Globus pallidus (tissue), 1 donor: ENCODE measurements at places on chromosomes 12 and 14.
A peak's percentile ranks its signal among the peaks of the same experiment; 100 is the strongest.

- no peak for DNase-seq
Measured at GRCh38 chr14:75513911-75514672, 8.2 kb upstream of the BATF start.

GRCh38 chr14:35897616-35898111 is 71.5 kb downstream of the BRMS1L start:
- peak; percentile 97 for DNase-seq

DNA sequence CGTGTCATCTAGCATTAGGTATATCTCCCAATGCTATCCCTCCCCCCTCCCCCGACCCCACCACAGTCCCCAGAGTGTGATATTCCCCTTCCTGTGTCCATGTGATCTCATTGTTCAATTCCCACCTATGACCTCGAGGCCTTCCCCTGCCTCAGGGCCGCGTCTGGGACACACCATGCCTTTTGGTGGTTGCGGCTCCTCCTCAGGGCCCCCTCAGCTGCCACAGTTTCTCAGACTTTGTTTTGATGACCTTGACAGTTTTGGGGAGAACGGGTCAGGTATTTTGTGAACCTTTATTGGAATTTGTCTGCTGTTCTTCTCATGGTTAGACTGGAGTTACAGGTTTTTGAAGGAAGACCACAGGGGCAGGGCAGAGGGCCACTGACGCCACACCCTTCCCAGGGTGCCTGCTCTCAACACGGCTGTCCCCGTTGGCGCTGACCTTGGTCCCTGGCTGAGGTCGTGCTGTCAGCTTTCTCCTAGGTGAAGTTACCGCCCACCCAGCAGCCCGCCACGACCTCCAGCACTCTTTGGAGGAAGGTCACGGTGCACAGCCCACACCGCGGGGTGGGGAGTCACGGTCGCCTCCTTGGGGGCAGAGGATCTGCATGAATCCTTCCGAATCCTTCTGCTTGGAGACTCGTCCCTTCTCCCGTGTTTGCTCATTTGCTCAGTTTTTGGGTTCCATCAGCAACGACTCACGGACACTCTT is 130.5 kb downstream of the KIF26A start:
- no peak for DNase-seq

DNA sequence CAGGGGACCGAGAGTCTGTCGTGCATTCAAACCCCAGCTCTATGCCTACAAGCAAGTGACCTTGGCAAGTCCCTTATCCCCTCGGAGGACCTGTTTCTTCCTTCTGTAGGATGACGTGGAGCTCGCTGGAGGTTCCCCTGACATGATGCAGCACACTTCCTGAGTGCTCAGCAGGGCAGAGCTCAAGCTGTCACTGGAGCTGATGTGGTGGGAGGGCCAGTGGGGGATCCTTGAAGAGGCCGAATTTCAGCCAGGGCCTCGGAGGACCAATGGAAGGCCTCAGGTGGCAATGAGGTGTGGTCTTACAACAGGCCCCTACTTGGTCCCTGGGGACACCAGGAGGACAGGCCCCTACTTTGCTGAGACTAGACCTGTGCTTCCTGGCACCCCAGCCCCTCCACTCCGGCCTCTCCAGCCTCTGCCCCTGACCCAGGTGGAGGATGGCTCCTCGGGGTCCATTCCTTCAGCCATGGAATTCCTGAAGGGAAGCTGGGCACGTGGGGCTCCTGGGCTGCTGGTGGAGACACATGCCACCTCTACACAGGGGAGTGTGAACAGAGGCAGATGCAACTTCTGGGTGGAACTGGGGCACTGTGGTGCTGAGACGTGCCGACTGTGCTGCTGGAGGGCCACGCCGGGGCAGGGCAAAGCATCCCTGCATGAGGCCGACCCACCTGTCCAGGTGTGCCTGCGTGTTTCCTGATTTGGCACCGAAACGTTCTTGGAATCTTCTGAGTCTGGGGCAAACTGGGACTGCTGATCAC is 18.7 kb upstream of the KIF26A start:
- DNase-seq, result no peak

DNA sequence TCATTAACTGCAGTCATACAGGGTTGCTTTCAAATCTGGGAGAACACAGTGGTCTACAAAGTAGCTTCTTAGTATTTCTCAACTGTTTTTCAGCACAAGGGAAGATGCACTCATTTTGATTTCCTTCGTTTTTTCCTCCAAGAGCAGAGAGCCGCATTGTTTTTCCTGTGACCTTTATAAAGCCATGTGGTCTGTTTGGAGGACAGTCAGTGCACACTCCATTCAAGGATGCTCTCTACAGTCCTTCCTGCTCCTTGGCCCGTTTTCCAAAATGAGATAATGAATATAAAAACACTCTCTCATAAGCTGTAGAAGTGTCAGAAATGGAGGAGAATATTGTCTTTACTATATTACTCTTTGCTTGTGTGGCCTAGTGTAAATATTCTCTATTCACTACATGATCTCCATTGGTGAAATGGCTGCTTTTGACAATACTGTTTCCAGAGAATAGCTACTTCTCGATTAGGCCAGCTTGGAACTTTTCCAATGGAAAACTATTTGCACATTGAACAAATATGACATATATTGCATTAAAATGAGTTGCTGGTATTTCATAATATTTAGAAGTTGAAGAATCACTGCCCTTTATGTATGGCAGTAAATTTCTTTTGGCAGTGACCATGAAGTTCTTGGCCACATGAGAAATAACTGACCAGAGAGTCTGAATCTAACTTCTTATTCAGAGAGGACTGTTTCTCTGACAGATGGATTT is 393.1 kb upstream of the RGS6 start:
- peak; percentile 40 for DNase-seq

DNA sequence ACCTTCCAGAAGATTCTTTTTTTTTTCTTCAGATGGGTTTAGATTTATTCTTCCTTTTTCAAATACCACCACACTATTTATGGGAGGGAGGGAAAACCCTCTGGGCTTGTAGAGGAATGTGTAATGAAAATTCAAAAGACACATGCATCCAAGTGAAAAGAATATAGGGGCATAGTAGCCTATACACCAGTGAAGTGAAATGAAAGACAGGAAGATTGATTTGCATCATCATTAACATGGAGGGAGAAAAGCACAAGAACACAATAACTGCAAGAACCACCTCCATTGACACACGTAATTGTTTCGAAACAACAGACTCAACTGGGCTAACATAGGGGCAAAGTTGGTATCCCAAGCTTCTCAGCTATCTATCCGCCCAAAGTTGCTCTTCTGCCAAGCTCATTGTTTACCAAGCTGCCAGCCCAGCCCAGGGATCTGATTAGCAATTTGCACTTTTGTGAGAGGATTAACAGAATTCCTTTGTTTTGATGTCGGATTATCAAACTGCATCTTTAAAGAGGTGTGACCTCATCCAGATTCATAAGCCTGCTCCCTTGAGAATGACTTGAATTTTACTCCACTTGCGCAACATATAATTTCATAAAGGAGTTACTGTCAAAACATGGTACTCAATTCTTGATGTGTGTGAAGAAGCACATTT is 430.5 kb upstream of the SOX5 start:
- DNase-seq, result no peak

GRCh38 chr12:24695657-24696329 is 253.1 kb downstream of the BCAT1 start:
- no peak for DNase-seq

DNA sequence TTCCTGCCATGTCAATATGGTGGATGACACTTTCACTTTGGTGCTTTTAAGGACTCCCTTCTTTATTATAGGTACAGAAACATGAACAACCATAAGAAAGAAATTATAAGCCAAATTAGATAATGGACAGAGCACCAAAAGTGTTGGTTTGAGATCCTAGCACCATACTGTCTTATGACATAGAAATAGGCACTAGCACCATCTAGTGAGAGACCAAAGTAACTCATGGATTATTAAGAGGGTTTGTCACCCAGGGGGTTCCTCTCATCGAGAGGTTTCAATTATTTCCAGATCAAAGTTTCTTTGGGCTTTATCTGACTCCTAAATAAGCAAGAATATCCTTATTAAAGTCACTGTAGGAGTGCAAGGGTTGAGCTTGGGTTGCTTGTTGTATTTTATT is 153.0 kb upstream of the DIO2 start:
- no peak for DNase-seq

DNA sequence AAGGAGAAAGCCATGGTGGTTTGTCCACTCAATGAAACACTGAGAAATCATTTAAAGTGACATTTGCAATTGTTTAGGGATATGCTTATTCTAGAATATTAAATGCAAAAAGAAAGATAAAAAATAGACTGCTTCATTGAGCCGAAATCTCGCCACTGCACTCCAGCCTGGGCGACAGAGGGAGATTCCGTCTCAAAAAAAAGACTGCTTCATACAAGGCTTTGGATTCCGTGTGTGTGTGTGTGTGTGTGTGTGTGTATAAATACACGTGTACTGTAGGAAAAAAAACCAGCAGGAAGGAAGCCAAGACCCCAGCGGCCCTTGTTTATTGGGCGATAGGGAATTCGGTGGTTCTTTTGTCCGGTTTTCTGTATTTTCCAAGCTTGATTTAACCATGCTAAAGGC is 3.2 kb upstream of the ZNF839 start:
- no peak for DNase-seq

DNA sequence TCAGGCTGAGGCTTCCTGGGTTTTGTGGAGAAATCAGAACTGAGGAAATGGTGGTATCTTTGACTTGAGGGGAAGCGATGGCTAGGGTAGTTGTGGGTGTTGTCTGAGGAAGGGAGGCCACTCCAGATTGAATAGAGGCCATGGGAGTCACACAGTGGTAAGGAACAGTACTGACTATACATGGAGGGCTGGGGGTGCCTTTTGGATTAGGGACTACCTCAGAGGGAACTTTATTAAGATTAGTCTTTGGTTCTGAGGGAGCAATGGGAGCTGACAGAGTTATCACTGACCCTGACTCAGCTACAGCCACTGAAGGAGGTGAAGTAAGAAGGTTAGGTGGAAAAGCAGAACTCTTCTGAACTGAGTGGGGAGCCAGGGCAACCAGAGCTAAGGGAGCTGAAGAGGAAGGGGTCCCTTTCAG is 4.4 kb downstream of the NACA start:
- DNase-seq, result no peak

GRCh38 chr12:121825041-121825523 is 21.3 kb downstream of the SETD1B start:
- DNase-seq, result no peak

DNA sequence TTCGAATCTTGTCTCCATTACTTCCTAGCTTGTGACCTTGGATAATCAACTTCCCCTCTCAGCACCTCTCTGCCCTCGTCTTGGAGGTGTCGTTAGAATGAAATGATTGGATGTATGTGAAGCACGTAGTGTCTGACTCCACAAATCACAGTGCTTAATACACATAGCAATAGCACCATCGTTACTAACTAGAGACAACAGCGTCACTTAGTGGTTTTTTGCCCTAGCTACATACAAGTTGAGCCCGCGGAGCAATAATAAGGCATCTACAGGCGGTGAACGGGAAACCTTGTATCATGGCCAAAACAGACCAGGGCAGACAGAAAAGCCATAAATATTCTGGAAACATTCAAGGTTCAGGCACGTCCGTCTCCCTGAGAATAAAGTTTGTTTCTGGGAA is 154.9 kb downstream of the ASCL4 start:
- peak; percentile 26 for DNase-seq

GRCh38 chr12:67666605-67667004 is 18.1 kb downstream of the DYRK2 start:
- DNase-seq, result no peak

GRCh38 chr14:38419579-38419978 is 163.7 kb upstream of the CLEC14A start:
- no peak for DNase-seq

DNA sequence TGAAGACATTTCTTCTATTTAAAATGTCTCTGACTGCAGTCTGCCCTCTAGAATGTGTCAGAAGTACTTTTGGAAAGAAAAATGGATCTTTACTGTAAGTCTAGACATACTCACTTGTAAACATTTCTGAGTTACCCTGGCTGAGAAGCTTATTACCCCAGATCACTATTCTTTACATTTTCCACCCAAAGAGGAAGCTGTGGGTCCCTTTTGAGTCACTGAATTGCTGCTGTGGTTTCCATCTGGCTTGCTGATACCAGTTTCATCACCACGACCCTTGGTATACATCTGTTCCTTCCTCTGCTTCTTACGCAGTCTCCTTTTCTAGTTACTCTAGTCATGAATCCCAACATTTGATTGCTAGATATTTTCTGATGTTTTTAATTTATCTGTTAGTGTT is 20.2 kb upstream of the CLEC4D start:
- peak; percentile 31 for DNase-seq

- DNase-seq, result no peak
Measured at GRCh38 chr12:112881602-112882001, 25.2 kb upstream of the OAS1 start.

DNA sequence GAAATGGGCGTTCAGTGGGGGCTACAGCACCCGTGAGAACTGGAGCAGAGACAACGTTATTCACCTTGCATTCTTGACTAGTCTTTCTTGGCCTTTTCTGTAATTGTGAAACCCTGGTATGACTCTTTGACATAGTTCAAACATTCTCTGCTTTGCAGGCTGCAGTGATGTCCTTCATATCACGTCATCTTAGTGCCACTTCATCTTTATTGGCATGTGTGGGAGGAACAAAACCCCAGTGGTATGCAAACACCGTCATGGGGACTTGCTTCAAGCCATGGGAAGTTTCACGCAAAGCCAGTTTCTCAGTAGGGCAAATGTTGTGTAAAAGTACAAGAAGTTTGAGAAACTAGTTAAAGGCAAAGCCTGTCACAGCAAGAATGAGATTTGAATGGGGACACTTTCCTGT is 20.2 kb upstream of the DUSP16 start:
- no peak for DNase-seq

GRCh38 chr14:23827100-23827892 is 126.3 kb upstream of the DHRS4 start:
- peak; percentile 21 for DNase-seq

GRCh38 chr12:52666471-52666870 is 13.7 kb downstream of the KRT1 start:
- no peak for DNase-seq

DNA sequence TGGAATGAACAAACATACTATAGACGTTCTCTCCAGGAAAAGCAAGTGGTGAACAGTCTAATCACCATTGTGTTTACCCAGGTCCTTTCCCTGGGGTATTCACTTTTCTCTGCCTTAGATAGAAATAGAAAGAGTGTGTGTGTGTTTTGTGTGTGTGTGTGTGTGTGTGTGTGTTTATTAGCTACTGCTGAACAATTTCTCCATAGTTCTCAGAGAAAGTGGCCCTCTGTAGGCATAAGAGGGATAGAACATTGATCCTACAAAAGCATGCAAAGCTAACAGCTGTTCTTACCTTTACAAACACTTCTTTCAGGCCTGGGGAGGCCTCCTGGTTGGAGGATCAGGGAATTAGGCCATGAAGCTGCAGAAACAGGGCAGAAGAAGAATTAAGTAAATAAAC is 665.7 kb upstream of the TBX3 start:
- DNase-seq, result no peak

GRCh38 chr12:105587237-105587636 is 256.7 kb downstream of the C12orf75 start:
- DNase-seq, result no peak

- DNase-seq, result no peak
Measured at GRCh38 chr14:22438742-22439141, 150.3 kb downstream of the DAD1 start.

GRCh38 chr14:53093206-53093605 is 59.9 kb downstream of the DDHD1 start:
- no peak for DNase-seq

GRCh38 chr12:46219877-46220655 is 48.8 kb downstream of the SLC38A1 start:
- peak; percentile 73 for DNase-seq

GRCh38 chr14:102246071-102246470 is 58.9 kb downstream of the MOK start:
- DNase-seq, result no peak

- no peak for DNase-seq
Measured at GRCh38 chr12:56957229-56958052, at the start of gene RDH16. Gene RDH16, minus strand, starts transcription at chr12:56957608. Its CDS starts 146 bp downstream, at chr12:56957462.

GRCh38 chr14:101711041-101711856 is 50.3 kb upstream of the PPP2R5C start:
- DNase-seq, result no peak
